ENCODE measurements at places on chromosomes 3 and 15. TPM values are rescaled to one million over a fixed set of nuclear protein-coding genes. Genes with fewer than 3 reads are reported as not detected.

CLDN18 gene
- total RNA-seq: not detected

TGM4 gene
- total RNA-seq: not detected

NOX5 gene
- not detected for total RNA-seq

UTS2B gene
- total RNA-seq: 0.47 TPM

CASR gene
- not detected for total RNA-seq

ZIC4 gene
- not detected for total RNA-seq

IGSF10 gene
- 3.1 TPM for total RNA-seq

GRCh38 chr3:42652251-42652610, 1.3 kb upstream of the ZBTB47 start:
- DNase-seq: no peak

- no peak for DNase-seq
Measured at GRCh38 chr15:64697911-64698369, 77.4 kb downstream of the RBPMS2 start.

DNA sequence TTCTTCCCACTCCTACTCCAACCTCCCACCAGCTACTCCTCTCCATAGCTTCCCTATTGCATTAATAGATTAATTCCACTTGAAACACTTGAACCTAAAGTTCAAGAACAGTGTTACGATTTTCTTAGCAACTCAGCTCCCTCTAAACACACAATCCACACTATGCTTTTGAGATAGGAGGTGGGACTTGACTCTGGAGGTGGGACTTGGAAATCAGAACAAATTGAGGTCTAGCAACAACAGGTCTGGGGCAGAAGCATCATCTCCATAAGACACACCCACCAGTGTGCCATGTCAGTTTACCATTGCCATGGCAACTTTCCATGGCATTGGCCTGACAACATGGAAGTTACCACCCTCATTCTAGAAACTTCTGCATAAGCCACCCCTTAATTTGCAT, 336.5 kb upstream of the ALCAM start:
- no peak for DNase-seq
